Esophagus squamous epithelium (tissue), 5 donors: ENCODE measurements at places on chromosomes 1 and 21.

DNA sequence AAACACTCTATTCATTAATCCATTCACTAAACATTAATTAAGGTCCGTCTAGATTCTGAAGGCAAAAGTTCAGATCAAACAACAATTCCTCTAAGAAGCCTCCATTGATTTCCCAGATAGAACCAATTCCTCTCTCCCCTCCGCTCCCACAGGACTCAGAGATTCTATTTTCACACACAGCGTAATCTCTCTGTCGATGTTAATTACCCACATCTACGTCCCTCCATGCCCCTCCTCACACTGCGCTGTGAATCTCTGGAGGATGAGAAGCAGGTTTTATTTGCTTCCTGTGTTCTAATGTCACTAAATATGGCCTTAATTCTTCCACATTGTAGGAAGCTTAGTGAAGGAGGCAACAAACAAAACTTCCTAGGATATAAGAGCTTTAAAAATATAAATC, 306.7 kb downstream of the DSCAM start:
- DNase-seq, result no peak

DNA sequence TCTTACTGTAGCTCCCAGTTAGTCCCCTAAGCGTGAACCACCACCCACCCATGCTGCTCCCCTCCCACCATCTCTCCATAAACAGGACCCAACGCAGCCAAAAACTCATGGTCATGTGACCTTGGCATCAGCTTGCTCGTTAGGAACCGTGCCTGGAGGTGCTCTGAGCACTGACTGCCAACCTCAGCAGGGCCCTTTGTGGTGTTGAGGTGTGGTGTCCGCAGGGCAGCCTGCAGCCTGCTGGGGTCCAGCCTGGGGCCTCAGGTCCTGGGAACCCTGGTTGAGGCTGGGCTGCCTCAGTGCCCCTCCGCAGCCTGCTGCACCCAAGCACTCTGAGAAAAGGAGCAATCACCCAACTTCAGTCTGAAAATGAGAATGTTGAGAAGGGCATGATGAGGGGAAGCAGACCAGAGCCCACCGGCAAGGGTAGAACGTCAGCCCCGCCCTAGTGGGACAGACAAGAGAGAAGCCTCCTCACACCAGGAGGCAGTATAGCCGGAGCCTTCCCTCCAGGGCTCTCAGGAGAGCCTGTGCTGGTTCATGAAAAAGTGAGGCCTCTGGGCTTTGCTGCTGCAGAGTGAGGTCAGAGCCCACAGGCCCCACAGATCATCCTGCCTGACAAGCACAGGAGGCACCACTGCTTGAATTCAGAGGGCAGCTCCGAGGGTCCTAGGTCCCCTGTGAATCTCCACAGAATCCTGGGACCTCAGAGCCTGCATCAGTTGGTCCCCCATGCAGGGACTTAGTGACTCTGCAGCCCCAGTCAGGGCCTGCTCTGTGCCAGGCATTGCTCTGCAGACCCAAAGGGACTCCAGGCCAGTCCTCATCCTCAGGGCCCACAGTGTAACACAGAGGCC, 4.9 kb upstream of the COL6A2 start:
- DNase-seq, result no peak

DNA sequence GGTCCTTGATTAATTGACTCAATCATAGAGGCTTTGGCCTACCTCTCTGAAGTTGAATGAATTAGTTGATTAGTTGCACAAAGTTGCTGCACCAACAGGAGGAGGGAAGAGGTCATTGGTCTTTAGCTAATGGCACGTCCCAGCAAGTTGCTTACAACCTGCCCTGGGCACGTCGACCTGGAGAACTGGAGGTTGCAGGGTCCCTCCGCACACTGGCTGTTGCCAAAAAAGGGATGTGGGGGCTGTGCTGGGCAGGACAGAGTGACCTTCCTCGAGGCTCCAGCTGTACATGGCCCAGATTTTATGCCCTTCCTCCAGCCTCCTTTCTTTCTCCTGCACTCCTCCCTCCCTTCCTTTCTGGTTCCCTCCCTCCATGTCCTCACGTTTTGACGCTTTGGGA, 230.3 kb upstream of the VAMP3 start:
- DNase-seq, result no peak

GRCh38 chr1:42904434-42904833, 54.2 kb downstream of the SLC2A1 start:
- DNase-seq, result no peak

DNA sequence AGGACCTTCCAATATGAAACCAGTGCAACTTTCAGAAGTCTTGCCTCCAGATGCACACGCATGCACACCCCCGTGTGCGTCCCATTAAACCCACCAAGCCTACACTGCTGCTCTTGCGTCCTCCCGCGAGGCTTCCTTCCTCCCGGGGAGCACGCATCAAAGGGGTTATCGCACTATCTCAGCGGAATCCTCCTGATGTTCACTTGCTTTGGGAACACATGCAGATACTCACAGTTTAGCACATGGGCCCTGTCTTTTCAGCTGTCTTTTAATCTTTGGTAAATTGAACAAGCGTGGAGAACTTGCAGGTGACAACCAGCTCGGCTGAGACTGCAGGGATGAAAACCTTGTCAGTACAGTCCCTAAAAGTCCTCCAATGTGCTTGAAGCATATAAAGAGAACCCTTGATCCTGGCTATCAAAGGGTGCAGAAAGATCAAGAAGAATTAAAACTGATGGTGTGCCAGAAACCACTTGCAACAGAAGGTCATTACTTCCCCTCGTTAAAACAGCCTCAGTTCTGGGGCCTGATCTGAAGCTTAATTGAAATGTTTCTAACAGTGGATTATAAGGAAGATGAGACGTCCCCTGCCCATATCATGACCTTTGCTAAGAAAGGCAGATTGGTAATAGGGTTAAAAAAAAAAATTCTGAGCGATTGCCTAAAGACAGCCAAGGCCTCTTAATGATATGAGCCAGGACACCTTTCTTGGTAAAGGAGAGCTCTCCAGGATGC, 149.4 kb upstream of the LMO4 start:
- DNase-seq, result no peak

GRCh38 chr1:201369209-201369608, 8.3 kb downstream of the TNNT2 start:
- DNase-seq, result no peak

GRCh38 chr1:87077959-87078639, 163.7 kb downstream of the HS2ST1 start:
- DNase-seq, result no peak

DNA sequence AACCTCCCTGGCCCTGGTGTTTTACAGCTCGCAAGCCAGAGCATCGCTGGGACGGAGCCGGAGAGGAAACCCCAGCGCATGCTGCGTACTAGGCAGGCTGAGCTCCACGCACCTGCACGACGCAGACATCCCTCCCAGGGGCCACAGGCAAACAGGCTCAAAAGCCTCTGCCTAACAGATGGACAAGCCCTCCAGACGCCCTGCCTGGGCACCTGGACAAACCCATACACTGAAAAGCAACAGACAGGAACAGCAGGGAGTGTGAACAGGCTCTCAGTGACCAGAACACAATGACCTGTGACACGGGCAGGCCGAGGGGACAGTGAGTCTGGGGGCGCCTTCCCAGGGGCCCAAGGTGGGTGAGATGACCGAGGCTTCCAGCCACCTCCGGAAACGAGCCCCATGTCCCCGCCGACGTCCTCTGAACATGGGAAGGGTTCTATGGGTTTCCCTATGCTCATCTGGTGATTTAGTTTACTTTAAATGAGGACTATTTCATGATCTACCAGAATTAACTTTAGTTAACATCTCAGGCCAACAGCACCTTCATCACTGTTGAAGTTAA, 40.3 kb downstream of the NPHP4 start:
- DNase-seq, result no peak

DNA sequence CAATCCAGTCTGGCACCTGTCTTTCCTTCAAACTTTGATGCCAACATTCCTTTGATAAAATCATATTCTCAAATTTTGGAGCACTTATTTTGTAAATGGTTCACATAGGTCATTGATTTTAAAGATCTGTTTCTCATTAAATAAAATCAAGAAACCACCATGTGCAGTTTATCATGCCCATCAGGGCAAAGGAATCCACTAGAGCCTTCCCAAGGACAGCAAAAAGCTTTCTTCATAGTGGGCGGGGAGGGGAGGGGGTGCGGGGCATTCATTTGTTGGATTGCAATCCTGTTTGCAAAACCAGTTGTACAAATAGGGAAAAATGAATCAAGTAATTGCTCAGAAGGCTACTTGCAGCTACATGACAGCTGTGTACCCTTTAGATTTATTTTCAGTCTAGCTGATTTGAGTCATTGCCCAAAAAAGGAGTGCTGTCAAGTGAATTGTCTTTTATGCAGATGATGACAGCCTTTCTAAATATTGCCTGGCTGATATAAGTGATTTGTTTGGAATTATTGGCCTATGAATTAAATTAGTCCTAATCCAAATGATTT, 23.0 kb downstream of the LRRC8B start:
- no peak for DNase-seq

DNA sequence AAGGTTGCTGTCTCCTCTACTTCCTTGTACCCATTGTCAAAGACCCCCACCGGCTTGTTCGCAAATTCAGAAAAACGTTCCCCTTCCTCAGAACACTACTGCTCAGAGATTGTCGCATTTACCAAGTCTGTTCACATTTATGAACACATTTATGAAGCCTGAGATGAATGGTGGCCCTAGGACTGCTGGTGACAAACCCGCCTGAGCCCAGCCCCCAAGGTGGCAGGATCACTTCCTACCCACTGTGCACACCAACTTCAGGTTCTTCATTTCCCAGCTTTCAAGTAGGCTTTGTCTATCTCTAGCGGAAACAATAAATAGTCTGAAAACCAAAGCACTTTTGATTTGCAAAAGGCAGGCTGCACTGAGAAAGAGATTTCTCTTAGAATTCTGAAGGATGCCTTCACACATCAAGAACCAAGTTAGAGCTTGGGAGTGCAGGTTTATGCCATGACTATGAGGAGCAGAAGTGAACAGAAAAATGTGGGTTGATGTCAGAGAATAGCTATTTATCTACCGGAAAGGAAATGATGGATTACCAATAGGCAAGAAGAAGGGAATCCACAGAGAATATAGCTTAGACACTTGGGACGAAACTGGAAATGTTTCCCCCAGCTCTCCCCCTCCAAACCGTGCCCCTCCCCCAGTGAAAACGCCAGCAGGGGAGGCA, 200.5 kb downstream of the TOMM20 start:
- DNase-seq, result no peak

- no peak for DNase-seq
These were observed 250.9 kb upstream of the FMN2 start for GRCh38 chr1:239840790-239841189.

DNA sequence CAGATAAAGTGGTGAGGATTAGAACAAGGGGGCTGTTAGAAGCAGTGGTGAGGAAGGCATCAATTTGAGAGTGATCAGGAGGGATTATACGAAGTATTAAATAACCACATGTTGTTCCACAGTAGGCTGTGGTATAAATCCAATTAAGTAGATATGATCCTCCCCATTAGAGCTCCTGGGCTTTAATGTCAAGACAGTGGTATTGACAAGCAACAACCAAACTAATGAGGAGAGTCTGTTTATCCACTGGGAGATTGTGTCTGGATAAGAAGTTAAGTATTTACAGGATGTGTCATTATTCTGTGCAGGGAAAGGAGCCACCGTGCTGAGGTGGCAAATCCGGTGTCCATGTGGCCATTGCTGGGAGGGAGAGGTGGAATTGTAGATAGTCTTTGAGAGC, 5.8 kb downstream of the ACTN2 start:
- no peak for DNase-seq

DNA sequence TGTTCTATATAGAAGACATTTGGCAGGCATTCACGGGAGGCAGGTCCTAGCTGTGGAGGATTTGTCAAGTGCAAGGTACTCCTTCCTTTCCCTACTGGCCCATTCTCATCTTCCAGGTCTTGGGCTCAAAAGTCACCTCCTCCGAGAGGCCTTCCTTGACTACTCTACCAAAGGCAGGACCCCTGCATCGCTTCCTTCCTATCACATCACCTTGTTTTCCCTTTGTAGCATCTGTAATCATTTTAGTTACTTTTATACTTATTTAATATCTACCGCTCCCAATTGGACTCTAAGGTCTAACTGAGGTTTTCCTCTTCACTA, 296.8 kb upstream of the KAZN start:
- no peak for DNase-seq

- DNase-seq, result no peak
These were observed 12.9 kb downstream of the TRABD2B start for GRCh38 chr1:47984175-47984789.

GRCh38 chr21:33403786-33404585, 773 bp downstream of the IFNGR2 start:
- no peak for DNase-seq

- no peak for DNase-seq
These were observed 3.6 kb downstream of the TENT5C start for GRCh38 chr1:117609471-117609911.

GRCh38 chr1:229420765-229421164, 13.1 kb downstream of the ACTA1 start:
- DNase-seq, result no peak

DNA sequence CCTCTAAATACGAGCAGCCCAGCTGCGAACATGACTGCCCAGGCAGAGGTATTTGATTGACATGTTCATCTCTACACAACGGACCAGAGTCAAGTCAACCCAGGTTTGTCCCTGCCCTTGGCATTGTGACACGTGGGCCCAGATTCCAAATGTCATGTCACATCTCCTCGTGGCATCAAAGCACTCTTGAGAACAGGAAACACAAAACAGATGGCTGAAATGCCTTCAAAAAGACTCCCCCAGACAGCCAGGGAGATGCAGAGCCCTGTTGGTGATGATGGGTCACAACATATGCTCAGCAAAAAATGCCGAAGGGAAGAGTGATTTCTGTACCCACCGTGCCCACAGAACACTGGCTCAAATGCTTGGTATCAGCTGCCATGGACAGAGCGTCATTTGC, 337.8 kb upstream of the DAB1 start:
- DNase-seq, result no peak

GRCh38 chr1:184031409-184032107, 6.0 kb downstream of the COLGALT2 start:
- no peak for DNase-seq
